CD4-positive, alpha-beta T cell treated with Interleukin-4 for 4 hours (primary cell): ENCODE measurements at places on chromosomes 6 and 20.

- DNase-seq = peak; percentile 10
Observed at GRCh38 chr6:45323656-45324224, 4.4 kb upstream of the RUNX2 start.

GRCh38 chr6:104322841-104323240 is 536.9 kb downstream of the HACE1 start:
- no peak for DNase-seq

DNA sequence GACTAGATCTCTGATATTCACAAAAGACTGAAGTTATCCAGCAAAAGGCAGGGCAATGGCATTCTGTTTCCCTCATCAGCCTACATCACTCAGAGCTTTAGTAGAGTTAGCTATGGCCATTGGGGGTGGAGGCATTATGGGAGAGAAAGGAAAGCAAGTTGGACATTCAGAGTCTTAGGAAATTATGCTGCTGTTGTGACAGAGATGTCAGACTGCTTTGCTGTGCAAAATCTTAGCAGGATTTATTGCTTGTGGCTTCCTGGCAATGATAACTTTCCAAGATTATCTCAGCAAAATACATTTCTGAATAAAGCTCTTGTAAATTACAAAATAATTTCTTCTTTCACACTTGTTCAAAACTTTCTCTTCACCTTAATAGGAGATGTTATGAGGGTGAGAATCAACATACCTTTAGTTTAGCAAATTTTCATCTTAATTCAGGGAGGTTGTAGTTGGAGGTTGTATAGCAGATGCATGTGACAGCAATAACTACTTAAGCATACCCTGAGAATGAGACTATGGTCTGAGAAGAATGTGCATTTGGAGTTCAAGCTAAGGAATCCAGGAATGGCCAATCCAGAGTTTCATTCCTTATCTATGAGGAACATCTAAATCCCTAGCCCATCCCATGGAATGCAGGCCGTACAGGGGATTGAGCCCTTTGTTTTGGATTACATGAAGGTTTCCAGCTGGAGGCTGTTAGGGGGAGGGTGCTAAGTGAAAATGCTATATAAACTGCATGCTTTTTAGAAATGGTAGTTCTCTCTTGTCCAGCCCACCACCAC is 179.8 kb downstream of the HAO1 start:
- DNase-seq = no peak

DNA sequence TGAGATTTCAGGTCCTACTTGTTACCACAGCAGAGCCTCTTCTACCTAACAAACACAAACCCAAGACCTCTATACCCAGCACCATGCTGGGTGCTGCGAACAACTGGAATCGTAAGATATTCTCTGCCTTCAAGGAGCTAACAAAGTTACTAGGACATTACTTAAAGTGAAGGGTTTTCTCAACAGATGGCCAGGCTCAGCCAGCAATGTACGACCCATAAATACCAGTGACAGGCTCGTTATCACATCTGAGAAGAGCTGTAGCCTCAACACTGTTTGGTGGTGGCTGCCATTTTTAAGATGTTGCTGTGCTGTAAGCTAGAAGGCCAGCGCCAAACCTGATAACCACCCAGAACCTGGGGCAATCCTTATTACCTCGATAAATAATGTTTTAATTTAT is 406.5 kb downstream of the KIF16B start:
- DNase-seq = no peak

- DNase-seq = no peak
Observed at GRCh38 chr6:79536585-79536953, 661 bp downstream of the LCA5 start.

GRCh38 chr20:23497536-23497935 is 6.6 kb downstream of the CST8 start:
- no peak for DNase-seq

DNA sequence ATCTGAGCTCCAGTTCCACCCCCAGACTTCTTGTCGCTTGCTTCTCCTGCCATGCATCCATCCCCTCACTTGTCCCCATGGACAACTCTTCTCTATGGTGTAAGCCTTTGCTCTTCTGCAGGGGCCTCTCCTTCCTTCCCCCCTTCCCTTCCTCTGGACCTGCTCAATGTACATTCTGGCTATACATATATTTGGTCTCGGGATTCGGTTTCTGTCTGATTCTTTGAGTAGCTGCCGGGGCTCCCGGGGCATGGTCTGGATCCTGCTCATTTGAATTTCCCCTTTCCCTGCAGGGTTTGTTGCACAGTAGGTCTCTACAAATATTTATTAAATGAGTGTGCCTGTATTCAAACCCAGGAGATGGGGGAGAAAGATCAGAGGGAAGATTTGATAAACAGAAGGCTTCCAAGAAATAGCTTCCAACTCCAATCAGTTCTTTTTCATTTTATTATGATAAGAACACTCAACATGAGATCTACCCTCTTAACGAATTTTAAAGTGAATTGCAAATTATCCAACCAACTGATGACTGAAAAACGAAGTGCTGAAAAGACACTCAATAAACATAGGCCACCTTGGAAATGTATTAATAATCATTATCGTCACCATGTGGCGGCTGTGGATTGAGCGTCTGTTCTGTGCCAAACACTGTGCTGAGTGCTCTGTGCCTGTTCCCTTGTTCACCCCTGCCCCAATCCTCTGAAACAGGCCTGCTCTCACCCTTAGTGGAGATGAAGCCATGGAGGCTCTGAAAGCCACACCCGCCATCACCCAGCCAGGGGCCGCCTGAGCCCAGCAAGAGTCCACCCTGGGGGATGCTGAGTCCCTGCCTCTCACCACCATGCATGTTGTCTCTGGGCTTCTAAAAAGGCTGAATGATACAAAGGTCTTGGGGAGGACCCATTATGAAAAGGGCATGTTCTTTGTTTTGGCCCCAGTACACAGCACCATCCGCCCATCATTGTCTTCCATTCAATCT is 34.3 kb upstream of the APCDD1L start:
- DNase-seq = no peak

DNA sequence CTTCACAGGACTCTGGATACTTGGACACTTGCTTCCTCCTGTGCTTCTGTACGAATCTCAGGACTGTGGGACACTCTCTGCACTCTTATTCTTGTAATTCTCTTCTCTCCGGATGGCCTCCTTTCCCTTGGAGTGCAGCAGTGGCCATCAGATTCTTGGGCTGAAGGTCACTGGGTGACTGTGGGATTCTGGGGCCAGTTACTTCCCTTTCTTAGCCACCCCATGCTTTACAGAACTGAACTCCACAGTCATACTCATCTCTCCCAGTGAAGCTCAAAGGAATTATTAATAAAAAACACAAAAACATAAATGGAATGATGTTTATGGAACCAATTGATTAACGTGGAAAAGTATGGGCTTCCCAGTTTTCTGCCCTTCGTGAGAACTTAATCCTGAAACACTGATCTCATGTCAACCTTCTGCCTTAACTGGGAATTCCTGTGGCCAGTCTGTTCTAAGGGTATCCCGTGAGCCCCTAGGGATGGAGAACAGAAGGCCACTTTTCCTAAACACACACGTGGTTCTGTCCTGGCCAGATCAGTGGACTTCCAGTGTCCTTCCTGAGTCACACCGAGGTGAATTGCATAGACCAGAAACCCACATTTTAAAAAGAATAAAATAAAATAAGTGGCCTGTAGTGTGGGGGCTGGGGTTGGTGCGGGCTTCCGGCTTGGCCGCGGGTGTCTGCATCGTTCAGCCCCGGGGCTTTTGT is 23.6 kb upstream of the HLA-E start:
- DNase-seq = no peak

DNA sequence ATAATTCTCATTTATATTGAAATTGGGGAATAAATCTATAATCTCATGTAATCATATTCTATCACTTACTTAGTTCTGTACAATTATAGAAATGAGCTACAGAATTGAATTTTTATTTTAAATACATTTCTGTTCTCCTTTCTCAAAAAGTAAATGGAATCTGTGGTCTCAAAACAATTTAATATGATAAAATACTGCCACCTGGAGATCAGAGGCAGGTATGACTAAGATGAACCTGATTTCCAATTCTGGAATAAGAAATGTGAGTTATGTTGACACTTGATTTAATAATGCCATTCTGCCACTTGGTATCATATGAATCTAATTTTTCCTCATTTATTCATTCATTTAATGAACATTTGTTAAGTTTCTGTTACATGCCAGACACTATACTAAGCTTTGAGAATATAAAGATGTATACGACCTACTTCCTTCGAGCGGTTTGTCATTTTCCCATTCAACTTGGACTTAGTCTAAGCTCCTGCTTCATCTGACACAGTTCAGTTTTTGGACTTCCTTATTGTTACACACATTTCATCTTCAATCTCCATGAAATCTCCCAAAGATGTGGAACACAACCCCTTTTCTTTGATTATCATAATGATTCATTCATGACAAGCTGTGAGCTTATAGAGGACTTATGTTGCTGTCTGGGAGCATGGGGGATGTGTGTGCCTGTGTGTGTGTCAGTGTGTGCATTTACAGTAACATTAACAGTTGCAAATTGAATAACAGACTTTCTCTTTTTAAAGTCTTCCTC is 7.5 kb upstream of the CCDC28A start:
- peak; percentile 54 for DNase-seq

DNA sequence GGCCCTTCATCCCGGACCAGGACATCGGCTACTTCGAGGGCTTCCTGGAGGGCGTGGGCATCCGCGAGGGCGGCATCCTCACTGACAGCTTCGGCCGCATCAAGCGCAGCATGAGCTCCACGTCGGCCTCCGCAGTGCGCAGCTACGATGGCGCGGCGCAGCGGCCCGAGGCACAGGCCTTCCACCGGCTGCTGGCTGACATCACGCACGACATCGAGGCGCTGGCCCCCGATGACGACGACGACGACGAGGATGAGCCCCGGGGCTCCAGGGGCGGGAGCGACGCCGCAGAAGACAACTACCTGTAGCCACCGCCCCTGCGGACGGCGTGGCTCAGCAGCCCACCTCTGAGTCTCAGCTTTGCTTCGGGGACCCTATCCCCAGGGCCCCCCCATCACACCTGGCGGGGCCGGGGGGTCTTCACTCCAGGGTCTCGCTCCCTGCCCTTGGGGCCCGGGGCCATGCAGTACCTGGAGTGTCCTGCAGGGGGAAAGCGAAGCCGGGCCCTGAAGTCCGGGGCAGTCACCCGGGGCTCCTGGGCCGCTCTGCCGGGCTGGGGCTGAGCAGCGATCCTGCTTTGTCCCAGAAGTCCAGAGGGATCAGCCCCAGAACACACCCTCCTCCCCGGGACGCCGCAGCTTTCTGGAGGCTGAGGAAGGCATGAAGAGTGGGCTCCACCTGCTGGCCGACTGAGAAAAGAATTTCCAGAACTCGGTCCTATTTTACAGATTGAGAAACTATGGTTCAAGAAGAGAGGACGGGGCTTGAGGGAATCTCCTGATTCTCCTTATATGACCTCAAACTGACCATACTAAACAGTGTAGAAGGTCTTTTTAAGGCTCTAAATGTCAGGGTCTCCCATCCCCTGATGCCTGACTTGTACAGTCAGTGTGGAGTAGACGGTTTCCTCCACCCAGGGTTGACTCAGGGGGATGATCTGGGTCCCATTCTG is 20.8 kb upstream of the HCK start:
- DNase-seq = peak; percentile 38

- peak; percentile 17 for DNase-seq
Observed at GRCh38 chr6:86856937-86857563, 80.3 kb upstream of the HTR1E start.

DNA sequence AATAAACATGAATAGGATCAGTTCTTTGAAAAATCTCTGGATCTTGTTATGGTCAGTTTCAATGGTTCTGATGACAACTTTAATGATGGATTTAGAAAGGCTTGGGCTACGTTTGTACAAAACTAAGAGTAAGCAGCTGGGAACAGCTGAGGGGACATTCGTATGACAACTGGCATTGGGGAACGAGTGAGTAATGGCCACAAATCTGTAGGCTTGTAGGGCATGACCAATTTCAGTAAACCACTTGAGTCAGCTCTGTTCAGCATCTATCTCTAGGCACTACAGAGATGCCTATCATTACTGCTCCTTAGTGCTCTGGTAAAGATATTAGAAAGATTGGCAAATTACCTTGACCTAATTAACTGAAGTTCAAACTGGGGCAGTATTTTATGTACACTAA is 1375.6 kb downstream of the EPHA7 start:
- DNase-seq = no peak

GRCh38 chr20:17344790-17345189 is 118.0 kb downstream of the PCSK2 start:
- no peak for DNase-seq

- no peak for DNase-seq
Observed at GRCh38 chr6:81265106-81265505, 487.4 kb downstream of the TENT5A start.

- no peak for DNase-seq
Observed at GRCh38 chr20:41108531-41108930, 28.8 kb upstream of the PLCG1 start.

DNA sequence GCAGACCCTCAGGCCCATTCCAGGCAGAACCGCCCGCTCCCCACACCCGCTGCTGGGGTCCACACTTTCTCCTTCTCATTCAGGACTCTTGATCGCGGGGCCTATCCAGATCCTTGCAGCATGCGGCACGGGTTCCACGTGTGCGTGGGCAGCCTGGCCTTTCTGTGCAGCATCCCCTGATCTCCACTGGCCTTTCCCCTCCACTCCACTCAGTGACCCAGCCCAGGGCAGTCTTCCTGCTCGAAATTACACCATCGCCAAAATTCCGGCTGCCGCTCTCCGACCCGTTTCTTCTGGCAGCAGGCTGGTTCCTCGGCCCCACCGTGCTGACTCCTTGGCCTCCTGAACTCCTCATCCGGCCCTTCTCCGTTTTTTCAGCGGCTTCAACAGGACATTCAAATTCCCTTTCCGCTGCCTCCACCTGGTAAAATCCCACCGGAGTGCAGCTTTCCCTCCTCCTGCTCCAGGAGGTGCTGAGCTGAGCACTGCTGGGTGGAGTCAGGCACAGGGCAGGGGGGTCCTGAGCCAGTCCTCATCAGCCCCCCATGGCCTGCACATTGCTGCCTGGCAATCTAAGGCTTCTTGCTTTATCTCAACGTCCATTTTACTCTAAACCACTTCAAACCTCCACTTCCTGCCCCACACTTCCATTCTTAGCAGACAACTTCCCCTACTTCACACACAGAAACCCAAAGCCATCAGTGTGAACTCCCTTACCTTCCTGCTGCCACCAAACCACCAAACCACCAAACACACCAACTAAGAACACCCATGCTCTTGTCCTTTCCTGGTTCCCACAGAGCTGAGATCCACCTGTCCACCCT is 9.0 kb downstream of the SFT2D1 start:
- peak; percentile 48 for DNase-seq

GRCh38 chr20:278607-279571 is 11.7 kb downstream of the C20orf96 start:
- DNase-seq = peak; percentile 35

GRCh38 chr6:34260576-34261267 is 11.9 kb upstream of the SMIM29 start:
- DNase-seq = no peak

- no peak for DNase-seq
Observed at GRCh38 chr6:80872199-80872950, 765.9 kb downstream of the BCKDHB start.
